Right lung (tissue), 10 donors: ENCODE measurements at places on chromosomes 5 and 9. TPM values are rescaled to one million over a fixed set of nuclear protein-coding genes. Genes with fewer than 3 reads are reported as not detected.

The OR13F1 gene
- polyA plus RNA-seq, result not detected

The PBX3 gene
- 44.4 TPM for polyA plus RNA-seq

The ST6GALNAC4 gene
- polyA plus RNA-seq, result 28.6 TPM

The PCDHGA12 gene
- 4.3 TPM for polyA plus RNA-seq

- no peak for DNase-seq
Observed at GRCh38 chr5:54644226-54644625, 126.7 kb downstream of the SNX18 start.

DNA sequence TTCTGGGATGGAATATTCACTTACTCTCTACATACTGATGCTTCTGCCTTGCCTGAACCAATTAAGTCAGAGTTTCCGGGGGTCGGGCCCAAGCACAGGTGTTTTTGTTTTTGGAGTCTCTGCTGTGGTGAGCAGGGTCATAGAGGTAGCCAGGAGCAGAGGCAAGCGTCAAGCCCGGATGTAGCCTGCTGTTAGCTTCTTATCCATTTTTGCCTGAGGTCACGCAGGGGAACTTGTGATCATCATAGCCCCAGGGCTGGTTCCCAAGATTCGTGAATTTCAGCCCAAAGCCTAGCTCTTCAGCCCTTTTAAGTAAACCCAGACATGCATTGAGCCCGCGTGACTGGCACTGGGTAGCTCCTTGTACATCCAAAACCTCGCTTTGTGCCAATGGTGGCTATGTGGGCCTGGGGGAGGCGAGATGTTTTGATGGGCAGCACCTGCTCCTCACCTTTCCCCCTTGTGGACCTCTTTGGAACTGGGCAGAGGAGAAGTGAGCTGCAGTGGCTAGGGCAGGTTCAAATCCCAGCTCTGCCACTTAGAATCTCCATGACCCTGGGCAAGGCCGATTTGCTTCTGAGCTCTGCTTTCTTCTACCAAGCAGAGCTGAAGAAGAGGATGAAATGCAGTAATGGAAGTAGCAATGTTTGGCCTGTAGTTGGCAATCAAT lies 33.7 kb downstream of the FGF18 start:
- DNase-seq, result no peak

DNA sequence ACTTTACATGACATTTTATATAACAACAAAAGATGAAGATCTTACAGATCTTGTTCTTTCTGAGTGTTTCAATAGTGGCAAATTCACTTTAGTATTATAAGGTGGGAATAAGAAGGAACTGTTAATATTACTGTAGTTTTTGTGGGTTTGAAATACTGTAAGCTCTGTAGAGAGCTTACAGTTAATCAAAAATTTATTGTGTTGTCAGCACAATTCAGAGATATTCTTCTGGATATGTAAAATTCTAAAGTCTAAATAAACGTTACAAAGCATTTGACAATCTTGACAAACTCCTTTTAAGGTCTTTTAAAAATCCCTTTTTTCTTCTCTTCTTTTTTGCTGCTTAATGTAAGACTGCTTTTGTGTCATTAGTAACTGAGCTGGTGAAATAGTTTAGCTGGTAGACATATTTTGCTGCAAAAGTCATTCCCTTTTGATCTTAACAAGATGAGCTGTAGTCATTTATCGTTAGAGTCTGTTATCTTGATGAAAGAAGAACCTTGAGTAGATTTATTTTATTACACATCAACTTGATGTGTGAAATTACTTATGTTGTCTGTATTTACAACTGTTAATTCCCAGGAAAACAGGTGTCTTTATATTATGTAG lies 186.0 kb downstream of the WDR70 start:
- DNase-seq, result no peak

DNA sequence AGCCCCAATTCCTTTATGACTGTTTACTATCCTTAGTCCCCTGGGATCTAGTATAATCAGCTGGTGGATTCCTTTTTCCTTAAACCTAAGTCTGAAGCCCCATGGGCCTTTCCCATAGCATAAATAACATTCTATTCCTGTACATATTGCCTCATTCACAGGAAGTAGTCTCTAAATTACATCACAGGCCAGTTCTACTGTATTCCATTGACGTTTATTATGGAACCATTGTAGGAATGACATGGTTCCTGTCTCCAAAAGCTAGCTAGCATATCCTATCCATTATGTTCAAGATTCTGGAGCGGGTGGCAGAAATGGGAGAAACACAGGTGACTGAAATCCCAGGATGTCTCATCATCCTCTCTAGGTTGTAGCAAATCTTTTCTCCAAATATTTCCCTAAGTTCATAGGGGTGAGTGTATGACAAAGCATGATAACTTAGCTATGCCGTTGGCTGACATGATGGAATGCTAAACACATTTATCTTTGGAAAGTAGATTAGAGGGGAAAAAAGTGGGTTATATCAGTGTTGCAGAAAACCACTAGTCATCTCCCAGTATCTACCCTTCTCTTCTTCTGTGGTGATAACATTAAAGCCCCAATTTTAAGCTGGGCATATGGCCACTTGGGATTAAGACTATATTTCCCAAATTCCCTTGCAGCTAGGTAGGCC lies 140.1 kb downstream of the FGF1 start:
- no peak for DNase-seq

DNA sequence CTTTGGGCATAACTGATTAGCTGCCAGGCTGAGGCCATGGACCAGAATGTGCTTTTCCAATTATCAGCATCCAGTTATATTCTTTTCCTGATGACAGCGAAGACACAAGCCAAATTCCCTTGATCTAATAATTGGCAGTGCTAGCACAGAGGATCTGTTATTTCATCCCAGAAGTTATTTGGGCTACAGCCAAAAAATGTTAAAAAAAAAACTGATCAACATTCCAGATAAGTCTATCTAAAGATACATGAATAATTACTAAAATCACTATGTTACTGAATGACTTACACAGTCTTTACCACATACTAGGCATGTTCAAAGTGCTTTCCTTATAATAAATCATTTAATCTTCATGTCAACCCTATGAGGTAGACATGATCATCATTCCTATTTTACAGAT lies 13.5 kb upstream of the PDZD2 start:
- DNase-seq, result no peak

GRCh38 chr5:58450811-58451629 lies 8.9 kb downstream of the PLK2 start:
- no peak for DNase-seq

GRCh38 chr9:70065572-70065971 lies 21.9 kb downstream of the MAMDC2 start:
- no peak for DNase-seq
